Activated naive CD8-positive, alpha-beta T cell treated with anti-CD3 and anti-CD28 coated beads, Interleukin-2, amount 50 U/mL, for 24 hours (primary cell): ENCODE measurements at places on chromosomes 2 and 18.
A peak's percentile ranks its signal among the peaks of the same experiment; 100 is the strongest.

GRCh38 chr2:40374543-40375240 lies 77.2 kb downstream of the SLC8A1 start:
- DNase-seq, result no peak

- no peak for DNase-seq
Measured at GRCh38 chr2:203694191-203694590, 12.2 kb upstream of the CD28 start.

GRCh38 chr2:24077879-24078278 lies 1.8 kb upstream of the SF3B6 start:
- no peak for DNase-seq

DNA sequence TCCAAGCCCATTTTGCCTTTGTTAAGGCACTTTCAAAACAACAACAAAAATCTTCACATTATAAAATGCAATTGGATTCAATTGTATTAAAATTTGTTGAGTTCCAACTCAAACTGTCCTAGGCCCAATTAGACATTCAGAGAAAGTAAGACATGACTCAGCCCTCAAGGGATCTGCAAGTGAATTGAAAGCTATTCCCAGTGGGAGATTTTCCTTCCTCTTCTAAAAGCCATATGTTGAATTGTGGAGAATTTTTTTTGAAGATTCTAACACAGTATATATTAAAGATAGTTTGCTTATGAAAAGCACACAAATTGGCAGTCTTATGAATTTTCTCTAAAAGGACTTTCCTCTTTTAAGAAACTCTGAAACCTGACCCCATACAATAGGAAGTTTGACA lies 268.0 kb upstream of the PARD3B start:
- no peak for DNase-seq

DNA sequence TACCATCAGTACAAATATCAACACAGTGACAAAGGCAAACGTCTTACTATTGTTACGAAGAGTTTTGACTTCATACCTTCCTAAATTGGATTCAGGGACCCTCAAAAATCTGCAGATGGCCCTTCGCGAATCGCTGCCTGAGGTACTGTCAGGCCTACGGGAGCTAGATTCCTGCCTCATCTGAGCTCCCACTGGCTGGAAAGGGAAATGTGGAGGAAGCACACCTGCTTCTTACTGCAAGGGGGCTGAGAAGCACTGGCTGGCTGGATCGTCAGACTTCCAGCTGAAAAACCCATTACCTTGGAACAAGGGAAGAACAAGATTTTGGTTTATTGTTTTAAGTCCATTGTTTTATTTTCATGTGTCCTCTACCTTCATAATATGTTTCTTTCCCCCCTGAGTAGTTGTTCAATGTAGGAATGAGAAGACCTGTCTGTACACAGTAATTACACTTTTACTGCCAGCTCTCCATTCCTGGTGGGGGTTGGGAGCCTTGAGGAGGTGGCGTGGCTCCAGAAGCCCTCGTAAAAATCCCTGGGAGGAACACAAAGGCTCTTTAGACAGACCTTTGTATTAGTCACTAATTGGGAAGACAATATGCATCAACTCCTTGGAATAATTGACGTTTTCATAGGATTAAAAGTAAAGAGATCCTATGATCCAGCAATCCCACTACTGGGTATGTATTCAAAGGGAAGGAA lies 124.1 kb upstream of the NOSTRIN start:
- no peak for DNase-seq

DNA sequence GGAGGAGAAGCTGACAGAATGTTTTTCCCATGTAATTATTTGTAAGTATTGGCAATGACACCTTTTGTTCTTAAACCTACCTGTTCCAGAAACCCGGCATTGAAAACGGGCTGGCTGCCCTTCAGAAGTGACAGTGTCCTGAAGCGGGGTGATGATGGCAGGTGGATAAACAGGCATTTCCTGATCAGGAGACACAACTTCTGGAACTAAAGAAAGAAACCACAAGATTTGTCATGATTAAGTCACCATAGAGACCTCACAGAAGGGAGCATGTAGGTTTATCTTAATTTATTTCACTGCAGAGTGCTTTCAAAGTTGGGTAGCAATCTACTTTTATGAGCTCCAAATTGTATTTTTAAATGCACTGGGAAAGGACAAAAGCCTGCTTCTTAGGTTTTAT lies 43.1 kb downstream of the TTN start:
- no peak for DNase-seq

DNA sequence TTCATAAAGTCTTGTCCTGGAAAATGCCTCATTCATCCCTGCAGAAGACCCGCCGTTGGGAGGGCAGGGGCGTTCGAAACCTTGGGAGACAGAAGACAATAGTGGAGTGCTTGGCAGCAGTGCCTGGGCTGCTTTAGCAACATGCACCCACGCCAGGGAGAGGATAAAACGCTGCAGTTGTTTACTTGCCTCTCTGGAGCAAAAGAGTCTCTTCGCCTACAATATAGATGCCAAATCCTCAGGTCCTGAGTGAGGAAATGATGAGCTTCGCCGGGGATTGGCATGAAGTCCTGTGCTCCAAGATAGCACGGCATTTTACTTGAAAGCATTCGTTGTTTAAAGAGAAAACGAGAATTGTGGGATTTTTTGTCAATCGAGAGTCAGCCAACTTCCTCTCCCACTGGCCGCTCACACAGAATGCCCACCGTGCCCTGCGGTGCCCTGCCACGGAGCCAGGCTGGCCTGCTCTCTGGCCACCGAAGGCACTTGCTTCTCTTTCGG lies 152.5 kb upstream of the POU3F3 start:
- no peak for DNase-seq

DNA sequence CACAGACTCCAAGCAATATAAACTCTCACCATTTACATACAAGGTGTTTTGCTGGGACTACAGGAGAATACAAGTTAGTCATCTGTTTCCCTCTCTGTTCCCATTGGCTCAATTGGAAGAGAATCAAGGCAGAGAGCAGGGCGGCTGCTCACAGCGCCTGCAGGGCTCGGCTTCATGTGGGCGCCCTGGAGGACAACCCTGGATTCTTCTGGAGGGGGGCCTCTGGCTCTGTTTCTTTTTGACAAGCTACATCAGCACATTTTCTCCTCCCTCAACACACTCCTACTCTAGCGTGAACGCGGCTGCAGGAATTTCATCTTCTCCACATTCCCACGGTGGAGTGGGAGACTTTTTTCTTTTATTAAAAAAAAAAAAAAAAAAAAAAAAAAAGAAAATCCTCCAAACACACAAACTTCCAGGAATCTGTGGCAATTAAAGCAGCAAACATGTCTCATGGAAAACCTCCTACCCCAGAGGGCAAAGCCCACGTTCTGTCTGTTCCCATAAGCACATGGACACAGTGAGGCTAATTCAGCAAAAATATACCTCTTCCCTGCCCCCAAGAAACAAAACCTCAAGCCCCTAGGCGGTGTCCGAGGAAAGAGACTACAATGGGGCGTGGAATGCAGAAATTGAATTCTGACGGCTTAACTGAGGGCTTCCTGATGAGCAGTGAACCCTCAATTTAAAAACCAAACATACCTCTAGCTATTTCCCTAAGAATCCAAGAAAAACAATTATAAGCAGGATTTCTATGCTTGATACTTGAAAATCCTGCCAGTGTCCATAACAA lies 50.6 kb downstream of the PARD6G start:
- DNase-seq, result no peak

GRCh38 chr2:97654791-97655190 lies 8.9 kb downstream of the COX5B start:
- DNase-seq, result no peak

DNA sequence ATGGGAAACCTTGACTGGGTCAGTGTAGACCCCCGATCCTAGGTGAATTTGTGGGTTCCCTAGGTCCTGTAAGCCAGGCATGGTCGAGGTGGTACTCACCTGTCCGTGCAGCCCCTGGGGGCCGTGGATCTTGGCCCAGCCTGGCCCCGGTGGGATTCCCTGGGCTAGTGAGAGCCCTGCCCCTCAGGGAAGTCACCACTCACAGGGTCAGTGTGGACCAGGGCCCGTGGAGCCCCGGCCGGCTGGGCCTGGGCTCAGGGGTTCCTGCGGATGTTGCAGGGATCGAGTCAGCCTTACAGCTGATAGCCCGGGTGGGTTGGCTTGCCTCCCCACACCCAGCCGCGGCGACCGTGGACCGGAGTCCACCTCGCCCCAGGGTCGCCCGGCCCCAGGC lies 528 bp downstream of the ATG9A start:
- no peak for DNase-seq

DNA sequence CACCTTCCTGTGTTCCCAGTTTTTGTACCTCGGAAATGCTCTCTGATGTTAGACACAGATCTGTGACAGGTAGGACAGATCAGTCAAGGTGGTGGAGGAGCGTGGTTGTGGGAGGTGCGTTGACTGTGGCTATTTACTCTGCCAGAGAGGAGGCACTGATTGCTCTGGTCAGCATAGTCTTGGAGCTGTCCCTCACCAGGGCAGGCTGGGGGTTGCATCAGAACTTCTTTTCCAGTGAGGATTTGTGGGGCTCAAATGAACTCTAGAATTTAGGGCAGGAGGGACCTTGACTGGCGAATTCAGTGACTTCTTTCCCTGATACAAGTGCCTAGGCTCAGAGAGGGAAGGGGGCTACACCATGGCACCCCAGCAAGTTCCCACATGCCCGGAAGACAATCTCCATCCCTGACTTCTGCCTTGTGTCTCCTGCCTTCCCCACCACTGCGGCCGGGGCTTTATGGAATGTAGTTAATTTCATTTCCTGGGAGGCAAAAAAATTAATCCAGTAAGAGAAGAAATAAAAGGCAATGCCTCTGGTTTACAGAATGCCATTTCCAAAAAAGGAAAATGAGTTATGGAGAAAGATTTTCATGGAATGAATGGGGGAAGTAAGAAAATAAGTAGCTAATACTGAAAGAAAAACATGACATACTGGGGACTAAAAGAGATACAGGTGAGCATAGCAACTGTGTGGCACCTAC lies 26.1 kb downstream of the NIFK start:
- no peak for DNase-seq

DNA sequence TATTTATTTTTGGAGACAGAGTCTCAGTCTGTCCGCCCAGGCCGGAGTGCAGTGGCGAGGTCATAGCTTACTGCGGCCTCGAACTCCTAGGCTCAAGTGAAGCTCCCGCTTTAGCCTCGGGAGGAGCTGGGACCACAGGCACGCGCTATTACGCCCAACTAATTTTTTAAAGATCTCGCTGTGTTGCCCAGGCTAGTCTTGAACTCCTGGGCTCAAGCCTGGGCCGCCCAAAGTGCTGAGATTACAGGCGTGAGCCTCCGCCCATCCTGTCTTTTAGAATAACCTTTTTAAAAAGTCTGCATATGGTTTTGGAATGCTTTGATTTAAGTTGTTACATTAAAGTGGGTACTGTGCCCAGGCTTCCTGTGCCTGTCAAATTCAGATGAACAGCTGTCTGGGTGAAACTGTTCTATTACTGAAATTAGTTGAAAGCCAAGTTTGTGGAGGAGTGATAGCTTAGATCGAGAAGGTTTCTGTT lies 944 bp downstream of the RAB3GAP1 start:
- peak; percentile 26 for DNase-seq

- no peak for DNase-seq
Measured at GRCh38 chr2:7007488-7007845, 90.3 kb downstream of the RNF144A start.

DNA sequence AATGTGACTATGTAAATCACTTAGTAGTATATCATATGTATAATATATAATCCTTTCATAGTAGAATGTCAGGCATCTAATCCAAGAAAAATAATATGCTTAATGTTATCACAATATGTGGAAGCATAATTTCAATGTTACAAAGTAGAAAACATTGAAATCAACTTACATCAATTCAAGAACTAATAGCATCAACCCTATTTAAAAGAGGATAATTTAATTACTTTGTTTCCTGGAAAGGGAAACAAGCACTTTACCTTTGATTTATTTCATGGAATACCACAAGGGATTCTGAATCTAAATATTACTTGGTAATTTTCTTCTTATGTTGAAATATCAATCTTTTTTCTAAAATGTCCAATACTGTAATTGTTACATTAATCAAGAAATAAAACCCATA lies 30.6 kb upstream of the SOCS6 start:
- DNase-seq, result no peak

GRCh38 chr2:106839849-106840595 lies 45.9 kb downstream of the ST6GAL2 start:
- no peak for DNase-seq
